ENCODE measurements at places on chromosomes 6 and 20.

DNA sequence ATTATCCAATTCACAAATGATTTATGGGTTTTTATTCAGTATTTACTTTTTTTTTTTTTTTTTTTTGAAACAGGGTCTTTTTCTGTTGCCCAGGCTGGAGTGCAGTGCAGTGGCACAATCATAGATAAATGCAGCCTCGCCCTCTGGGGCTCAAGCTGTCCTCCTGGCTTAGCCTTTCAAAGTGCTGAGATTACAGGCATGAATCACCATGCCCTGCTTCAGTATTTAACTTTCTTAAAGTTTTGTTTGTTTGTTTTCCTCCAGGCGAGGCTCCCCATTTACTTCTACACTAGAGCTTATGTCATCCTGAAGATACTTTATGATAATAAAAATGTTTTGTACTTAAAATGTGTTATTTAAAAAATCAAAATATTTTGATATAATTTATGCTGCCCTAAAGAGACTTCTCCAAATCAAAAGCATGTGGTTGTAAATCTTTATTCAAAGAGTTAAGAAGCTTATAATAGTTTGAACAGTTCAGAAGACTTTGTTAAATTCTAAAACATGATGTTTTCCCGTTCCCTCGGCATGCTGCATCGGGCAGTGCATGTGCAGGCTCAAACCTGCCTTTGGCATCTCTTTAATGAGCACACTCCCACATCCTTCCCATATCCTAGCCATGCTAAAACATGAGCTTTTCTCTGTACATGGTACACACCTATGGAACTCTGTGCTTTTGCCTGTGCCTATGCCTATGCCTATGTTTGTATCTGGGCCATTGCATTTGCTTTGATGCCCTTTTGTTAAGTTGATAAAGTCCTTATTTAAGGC, 11.0 kb downstream of the SMPDL3A start:
- no peak for DNase-seq

GRCh38 chr6:146968041-146968760, 236.0 kb upstream of the STXBP5 start:
- no peak for DNase-seq

- peak; percentile 26 for DNase-seq
Observed at GRCh38 chr6:42693725-42694323, 28.6 kb downstream of the PRPH2 start.

DNA sequence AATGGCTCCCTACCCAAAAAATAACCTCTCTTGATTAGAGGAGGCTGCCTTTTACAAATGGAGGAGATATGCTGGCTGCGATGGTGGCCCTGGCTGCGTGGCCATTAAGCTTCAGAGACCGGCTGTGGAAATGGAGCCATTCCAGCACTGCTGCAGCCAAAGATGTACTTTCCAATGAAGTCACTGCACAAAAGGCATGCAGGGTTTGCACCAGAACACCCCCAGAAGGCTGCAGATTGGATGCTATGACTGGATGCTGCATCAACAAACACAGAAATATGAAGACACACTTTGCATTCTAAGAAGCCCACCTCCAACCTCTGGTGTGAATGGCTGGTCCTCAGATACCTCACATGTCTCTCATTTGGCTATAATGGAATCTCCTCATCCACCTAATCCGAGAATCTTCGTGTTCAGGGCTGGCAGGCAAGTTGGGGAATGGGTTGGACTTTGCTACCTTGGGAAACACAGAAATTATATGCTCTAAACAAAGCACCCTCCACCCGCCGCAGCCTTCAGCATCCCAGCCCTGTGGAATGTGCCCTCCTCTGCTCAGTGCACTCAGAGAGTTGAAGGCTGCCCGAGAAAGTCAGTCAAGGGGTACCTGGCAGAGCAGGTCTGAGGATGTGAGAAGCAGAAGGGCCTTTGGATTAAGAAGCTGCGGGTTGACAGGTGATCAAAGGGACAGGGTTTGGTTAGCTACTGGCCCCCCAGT, 35.3 kb downstream of the APCDD1L start:
- DNase-seq = no peak
